Activated gamma-delta T cell treated with anti-CD3 and anti-CD28 coated beads, Interleukin-2, amount 50 U/mL, for 16 hours (primary cell): ENCODE measurements at places on chromosomes 1 and 21.

DNA sequence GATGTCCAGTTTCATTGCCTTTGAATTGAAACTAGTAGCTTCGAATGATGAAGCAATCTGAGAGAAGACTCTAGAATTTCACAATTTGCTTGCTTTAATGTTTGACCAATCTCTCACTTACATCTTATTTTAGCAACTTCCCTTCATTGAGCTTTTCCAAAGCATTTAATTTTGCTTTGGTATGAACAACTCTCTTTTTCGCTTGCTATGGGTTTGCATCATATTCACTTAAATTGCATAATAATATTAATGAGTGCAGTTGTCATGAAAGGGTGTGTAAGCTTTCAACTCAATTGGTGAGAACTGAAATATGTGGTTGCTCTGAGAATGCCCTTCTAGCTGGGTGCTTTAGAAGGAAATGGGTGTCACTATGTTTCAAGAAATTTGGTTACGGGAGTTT lies 309.2 kb downstream of the HLX start:
- no peak for DNase-seq

- no peak for DNase-seq
Measured at GRCh38 chr1:27374362-27375086, at the start of gene FCN3. Gene FCN3 (minus strand): TSS chr1:27374824. CDS start chr1:27374818, 6 bp downstream.

GRCh38 chr21:41562101-41563000 lies 54.4 kb upstream of the TMPRSS2 start:
- DNase-seq: no peak

DNA sequence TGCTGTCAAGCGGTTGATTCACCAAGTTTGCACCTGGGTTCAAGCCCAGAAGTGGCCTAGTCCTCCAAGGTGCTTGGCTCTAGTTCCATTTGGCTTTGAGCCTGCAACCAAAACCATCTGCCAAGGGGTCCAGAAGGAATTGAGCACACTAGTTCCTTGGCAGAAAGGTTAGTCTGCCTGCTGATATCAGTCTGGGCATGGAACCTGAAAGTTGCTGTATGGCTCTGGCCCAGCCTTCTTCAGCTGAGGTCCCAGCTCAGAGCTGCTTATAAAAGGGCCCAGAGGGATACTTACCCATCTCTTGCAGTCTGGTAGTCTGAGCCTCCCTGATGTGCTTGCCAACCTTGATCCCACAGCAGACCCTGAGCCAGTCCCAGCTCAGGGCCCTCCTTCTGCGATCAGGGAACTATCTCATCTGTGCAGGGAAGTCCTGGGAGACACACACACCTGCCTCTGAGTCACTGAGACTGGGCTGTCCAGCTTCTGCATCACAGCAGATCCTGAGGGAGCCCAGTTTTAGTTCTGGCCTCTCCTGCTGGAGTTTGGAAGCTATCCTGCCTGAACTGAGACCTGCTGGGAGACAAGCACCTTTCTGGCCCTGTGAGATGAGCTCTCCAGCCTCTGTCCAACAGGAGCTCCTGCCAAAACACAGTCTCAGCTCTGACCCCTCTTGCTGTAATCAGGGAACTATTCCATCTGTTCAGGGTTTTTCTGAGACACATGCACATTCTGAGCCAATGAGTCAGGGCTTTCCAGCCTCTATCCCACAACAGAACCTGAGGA lies 75.8 kb downstream of the CTH start:
- DNase-seq: no peak

DNA sequence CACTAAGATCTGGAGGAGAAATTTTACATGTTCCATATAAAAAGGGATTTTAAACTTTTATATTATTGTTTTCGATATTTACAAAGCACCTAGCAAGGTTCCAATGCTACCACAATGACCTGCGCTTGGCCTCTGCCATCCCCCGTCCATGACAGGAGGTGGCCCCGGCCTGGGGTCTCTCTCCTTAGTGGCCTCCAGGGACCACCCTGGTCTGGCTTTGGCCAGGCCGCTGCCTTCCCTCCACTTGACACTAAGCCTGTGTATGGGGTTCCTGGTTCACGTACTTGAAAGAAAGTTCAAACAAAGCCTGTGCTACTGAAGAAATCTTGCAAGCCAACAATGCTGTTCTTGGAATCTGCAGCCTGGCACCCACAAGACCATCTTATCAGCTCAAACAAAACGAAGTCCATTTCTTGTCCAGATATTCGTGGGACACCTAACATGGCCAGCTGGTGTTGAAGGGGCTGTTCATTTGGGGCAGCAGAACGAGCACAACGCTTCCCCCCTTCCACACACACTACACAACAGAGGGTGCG lies 12.8 kb downstream of the PRDM15 start:
- no peak for DNase-seq

DNA sequence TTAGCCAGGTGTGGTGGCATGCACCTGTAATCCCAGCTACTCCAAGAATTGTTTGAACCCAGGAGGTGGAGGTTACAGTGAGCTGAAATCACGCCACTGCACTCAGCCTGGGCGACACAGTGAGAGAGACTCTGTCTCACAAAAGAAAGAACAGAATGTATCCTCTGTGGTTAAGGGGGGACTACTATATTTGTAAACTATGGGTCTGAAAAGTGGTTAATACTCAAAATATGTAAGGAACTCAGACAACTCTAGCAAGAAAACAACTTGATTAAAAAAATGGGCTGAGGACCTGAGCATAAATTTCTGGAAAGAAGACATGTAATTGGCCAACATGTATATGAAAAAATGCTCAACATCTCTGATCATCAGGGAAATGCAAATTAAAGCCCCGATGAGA lies 11.2 kb downstream of the FNBP1L start:
- DNase-seq: no peak

GRCh38 chr1:112794654-112795239 lies 79.6 kb upstream of the PPM1J start:
- DNase-seq: no peak

DNA sequence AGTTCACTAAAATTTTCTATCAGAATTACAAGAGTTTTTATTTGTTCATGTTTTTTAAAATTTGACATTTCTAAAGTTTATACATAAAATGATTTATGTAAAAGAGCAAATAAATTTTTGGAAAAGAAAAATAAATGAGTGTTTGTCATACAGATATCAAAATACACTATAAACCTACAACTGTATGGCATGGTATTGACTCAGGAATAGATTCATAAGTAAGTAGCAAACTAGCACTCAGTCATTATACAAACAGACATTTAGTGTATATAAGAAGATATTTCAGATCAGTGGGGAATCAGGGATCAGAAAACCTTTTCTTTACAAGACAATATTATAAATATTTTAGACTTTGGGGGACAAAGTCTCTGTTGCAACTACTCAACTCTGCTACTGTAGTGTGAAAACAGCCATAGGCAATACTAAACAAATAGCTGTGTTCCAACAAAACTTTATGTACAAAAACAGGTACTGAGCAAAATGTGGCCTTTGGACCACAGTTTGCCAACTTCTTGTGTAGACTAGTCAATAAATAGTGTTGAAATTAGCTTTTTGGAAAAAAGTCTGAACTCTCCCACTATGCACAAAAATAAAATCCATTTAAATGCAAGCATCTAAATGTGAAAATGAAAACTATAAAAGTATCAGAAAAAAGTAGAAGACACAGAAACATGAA lies 508.8 kb upstream of the CAMK1G start:
- no peak for DNase-seq

GRCh38 chr1:177514207-177514606 lies 343.4 kb downstream of the BRINP2 start:
- no peak for DNase-seq

DNA sequence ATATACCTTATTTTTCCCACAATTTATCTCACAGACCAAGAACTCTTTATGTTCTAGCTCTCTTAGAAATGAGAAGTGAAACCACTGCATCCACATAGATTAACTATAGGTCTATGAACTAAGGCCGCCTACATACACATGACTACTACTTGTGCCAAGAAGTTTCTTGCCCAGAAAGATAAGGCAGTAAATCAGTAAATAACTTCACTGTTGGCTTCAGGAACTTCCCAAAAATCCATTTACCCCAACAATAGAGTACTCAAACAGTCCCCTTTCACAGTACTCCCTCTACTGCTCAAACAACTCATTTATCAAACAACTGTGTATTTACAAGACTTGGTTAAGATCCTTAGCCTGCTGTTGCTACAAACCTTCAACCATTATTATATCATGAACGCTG lies 96.5 kb downstream of the NME7 start:
- DNase-seq: no peak

DNA sequence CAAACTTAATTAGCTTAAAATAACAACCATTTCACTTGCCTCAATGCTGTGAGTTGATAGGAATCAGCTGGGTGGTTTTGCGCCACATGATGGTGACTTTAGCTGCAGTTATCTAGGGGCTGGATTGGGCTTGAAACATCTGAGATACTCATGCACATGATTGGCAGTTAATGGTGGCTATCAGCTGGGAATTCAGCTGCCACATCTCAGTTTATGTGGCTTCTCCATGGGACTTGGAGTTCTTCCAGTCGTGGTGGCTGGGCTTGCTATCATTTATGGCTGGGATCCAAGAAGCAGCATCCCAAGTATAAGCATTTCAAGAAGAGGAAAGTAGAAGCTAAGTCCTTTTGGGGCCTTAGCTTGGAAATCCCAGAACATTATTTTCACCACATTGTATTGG lies 36.4 kb downstream of the PDC start:
- DNase-seq: no peak

DNA sequence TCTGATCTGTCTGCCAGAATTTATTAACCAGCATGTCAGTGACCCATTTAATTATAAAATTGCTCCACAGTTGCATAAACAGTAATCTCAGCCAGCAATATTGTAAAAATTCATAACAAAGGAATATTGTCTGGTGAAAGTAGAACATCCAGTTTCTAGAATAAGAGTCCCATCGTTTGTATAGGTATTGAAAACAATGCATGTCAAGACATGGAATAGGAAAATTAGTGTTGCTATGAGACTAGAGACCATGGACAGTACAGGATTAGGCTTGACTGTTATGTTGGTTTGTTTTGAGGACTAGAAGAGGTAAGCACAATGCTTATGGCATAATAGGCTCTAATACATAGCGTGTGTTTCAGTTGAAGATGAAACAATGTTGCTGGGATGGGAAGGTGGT lies 37.1 kb downstream of the ATF6 start:
- no peak for DNase-seq

- no peak for DNase-seq
Measured at GRCh38 chr1:86259390-86259789, 102.8 kb upstream of the COL24A1 start.

DNA sequence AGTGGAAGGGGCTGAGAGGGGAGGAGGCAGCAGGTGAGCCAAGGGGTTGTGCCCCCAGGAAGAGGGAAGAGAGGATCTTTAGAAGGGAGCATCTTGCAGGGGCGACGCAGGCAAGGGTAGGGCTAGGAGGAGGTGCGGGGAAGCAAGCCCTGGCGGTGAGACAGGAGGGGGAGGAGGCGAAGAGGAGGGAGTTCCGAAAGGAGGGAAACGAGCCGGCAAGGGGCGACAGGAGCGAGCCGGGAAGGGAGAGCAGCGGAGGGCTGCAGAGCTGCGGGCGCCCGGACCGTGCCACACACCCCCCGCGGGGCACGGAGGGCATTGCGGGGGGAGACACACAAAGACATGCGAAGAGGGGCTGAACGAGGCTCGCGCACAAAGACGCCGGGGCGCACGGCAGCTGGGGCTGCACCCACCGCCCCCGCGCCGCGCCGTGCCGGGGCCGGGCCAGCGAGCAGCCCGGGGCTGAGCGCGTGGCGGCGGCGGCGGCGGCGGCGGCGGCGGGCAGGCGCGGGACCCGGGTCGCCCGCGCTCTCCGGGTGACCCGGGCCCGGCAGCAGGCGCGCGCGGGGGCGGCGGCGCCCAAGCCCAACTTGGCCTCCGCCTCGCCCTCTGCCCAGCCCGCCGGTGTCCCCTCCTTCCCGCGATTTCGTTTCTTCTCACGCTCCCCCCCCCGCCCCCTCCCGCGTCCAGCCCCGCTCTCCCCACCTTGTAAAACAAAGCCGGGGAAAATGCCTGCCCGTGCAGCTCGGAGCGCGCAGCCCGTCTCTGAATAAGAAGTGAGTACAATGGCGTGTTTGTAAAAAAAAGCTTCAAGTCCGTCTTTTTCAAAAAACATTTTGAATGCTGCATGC lies at the start of gene KCNK2:
Gene KCNK2, plus strand, starts transcription at position 206 of the 851 bp plus-strand sequence. CDS start 649 bp downstream, outside the sequence.
- no peak for DNase-seq

- DNase-seq: no peak
Measured at GRCh38 chr1:153652805-153653500, 5.5 kb upstream of the SNAPIN start.

- no peak for DNase-seq
Measured at GRCh38 chr21:28805885-28806284, 186.8 kb downstream of the LTN1 start.

- no peak for DNase-seq
Measured at GRCh38 chr1:194795917-194796593, 1609.6 kb upstream of the B3GALT2 start.

DNA sequence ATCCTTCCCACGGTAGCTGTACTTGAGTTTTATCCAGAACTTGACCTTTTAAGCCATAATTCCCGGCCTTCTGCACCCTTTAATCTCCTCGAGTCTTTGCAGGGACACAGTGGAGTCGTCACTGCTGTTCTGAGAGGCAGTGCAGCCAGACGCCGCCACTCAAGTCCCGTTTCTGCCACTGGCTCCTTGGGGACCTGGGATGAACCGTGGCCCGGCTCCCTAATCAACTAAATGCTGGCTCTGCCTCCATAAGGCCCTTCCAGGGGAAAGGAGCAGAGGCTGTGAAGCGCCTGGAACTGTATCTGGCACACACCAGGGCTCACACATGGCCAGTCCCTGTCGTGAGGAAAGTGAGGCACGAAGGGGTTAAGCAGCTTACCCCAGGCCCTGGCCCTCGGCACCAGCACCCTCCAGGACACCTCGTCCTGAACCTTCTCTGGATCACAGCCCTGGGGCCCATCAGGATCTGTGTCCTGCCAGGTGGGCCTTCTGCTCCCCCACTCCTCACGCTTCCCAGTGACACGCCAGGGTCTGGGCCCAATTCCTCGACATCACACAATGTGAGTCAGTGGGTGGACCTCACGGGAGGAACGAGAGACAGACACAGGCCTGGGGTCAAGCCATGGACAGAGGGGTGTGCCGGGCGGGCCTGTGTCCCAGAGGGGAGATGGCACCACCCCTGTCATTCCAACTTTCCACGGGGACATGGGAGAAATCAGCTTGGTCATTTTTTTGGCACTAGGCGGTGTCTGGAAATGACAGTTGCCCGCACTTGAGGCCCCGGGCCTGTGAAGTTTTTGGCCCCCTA lies 23.5 kb upstream of the C1orf174 start:
- DNase-seq: no peak

GRCh38 chr1:228022571-228023293 lies 15.9 kb downstream of the WNT3A start:
- DNase-seq: no peak
